Stimulated activated CD8-positive, alpha-beta memory T cell treated with anti-CD3 and anti-CD28 coated beads, Interleukin-4, amount 100 ng/mL, for 48 hours (primary cell): ENCODE measurements at places on chromosomes 5 and 9.

- peak; percentile 99 for DNase-seq
These were observed 12.1 kb downstream of the OR2V2 start for GRCh38 chr5:181159286-181160151.

DNA sequence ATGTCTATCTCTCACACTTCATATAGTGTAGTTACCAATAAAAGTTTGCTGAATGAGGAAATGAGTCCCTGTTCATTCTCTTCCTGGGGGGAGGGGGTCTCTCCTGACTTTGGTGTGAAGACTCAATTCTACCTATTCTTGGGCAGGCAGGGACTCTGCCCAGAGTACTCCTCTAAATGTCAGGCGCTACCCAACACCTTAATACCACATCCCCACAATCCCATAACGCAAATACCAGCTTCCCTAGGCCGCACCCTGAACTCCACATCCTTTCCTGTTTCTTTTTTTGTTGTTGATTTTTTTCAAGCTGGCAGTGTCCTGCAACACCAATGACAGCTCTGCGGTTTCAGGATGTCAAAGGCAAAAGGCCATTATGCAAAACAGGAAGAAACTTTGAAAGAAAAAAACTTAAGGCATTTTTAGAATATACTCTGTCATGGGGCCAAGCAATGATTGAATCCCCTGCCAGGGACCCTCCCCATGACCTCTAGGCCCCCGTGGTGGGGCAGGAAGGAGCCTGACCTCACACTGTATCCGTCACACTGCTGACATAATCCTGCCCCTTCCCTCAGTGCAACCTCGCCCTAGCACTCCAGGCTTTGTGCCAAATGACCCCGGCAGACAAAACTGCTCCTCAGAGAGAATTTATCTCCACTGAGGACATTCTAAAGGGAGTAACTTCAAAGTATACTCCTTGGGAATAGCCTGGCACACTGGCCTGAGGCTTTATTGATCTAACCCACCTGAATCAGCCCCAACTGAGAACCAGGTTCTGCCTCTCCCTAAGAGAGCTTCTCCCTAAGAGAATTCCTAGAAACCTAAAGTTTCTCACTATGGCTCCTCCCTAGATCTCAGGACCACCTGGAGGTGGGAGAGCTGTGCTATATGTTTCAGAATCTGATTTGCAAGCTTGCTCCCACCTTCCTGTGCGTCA is 8.0 kb downstream of the B4GALT1 start:
- no peak for DNase-seq

DNA sequence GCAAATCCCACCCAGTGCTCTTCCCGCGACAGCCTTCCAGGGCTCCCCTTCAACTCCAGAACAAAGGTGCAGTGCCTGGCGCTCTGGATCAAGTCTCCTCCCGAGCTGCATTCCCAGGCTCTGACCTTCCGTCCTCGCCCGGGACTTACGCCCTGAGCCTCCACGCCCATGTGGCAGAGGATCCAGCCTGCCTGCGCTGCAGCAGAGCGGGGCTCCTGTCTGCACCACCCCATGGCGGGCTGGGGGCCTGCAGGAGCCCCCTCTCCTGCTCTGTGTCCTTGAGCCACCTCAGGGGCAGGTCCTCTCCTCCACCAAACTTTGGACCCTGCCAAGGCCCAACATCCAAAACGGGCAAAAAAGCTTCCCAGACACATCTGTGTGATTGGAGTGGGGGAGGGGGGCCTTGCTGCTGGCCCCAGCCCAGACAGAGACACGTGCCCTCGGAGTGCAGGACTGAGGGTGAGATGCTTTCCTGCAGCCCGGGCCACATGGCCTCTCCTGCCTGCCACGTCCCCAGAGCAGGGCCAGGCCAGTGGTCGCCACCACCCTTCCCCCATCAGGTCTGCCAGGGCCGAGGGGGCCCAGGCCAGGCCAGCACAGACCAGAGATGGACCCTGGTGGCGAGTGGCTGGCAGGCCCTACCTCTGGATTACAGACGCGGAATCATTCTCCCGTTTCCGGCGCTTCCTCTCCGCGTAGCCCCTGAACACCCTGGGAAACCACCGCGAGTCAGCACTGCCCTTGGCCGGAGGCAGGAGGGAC is 4.4 kb downstream of the NSMF start:
- DNase-seq, result no peak

- DNase-seq, result no peak
These were observed 142.6 kb downstream of the MRPS30 start for GRCh38 chr5:44951371-44951770.

DNA sequence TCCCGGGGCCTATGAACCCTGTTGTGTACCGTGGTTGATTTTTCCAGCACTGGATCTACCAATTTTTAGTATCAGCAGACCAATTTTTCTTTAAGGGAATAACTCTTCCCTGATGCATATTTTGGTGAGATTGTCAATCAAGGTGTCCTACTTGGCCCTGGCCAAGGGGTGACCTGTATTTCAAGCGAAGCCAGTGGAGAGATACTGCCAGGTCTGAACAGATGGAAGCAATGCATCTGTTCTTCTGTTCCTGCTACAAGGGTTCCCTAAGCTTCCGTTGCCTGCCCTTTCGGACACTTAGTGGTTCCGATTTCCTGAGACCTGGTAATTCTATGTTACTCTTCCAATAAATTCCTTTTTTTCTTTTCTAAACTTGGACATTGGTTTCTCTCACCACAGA is 37.3 kb downstream of the ADAM19 start:
- no peak for DNase-seq

- DNase-seq, result no peak
These were observed 6.4 kb upstream of the AMBP start for GRCh38 chr9:114084282-114085073.

DNA sequence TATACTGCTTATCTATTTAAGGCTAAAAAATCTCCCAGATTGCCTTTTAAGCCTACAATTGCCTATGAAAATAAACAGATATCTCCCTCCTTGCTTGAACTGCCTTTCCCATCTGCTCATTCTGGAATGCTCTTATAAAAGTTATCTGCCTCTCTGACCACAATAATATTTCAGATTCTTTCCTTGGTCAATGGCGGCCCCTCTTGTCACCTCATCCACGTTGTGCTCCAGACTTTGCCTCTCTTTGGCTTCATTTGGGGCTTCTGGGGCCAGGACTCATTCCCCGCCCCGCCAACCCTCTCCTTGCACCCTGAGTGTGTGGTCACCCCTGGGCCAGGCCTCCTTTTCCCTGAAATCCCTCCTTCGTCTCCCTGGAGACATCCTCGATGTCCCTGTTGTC is 110.0 kb upstream of the RPS23 start:
- no peak for DNase-seq

GRCh38 chr9:130772185-130772584 is 62.9 kb upstream of the ABL1 start:
- DNase-seq, result no peak

GRCh38 chr5:174601946-174602345 is 122.4 kb upstream of the MSX2 start:
- DNase-seq, result no peak

- DNase-seq, result no peak
These were observed 1955.5 kb downstream of the MAT2B start for GRCh38 chr5:165460911-165461310.

- DNase-seq, result no peak
These were observed 308.8 kb upstream of the TRPC7 start for GRCh38 chr5:136674178-136674577.

- no peak for DNase-seq
These were observed 11.5 kb upstream of the SPOCK1 start for GRCh38 chr5:137510671-137511070.

DNA sequence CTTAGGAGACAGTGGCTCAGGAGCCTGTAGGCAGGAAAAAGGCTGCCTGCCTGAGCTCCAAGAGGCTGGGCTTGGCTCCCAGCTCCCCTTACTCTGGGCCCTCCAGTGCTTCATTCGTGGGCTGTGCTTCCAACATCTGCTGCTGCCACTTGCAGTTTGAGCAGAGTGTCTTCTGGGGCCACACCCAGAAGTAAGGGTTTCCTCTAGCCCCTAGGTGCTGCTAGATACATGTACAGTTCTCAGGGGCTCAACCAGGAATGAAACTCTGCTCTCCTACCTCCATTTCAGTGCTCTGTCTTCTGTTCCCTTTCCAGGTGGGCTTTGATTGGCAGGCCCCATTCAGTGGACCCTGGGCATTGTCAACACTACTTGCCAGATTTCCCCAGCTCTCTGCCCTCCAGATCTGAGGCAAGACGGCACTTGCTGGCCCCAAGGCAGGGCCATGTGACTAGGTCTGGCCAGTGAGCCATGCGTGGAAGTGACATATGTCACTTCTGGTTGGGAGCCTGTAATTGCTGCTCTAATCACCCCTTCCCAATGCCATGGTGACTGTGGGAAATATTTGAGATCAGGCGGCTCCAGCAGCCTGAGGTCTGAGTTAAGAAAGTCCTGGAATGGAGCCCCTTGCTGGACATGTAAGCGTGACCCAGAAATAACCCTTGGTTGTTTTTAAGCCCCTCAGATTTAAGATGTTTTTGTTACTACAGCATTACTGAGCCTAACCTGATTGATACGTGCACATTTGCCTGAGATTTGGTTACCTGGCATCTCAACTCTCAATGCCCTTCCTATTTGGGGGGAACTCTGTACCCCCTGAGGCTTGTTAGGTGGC is 9.4 kb upstream of the BOD1 start:
- DNase-seq, result no peak

GRCh38 chr5:97049175-97049574 is 93.2 kb downstream of the LIX1 start:
- DNase-seq, result no peak

GRCh38 chr9:84187090-84187489 is 153.5 kb downstream of the SLC28A3 start:
- DNase-seq, result no peak

DNA sequence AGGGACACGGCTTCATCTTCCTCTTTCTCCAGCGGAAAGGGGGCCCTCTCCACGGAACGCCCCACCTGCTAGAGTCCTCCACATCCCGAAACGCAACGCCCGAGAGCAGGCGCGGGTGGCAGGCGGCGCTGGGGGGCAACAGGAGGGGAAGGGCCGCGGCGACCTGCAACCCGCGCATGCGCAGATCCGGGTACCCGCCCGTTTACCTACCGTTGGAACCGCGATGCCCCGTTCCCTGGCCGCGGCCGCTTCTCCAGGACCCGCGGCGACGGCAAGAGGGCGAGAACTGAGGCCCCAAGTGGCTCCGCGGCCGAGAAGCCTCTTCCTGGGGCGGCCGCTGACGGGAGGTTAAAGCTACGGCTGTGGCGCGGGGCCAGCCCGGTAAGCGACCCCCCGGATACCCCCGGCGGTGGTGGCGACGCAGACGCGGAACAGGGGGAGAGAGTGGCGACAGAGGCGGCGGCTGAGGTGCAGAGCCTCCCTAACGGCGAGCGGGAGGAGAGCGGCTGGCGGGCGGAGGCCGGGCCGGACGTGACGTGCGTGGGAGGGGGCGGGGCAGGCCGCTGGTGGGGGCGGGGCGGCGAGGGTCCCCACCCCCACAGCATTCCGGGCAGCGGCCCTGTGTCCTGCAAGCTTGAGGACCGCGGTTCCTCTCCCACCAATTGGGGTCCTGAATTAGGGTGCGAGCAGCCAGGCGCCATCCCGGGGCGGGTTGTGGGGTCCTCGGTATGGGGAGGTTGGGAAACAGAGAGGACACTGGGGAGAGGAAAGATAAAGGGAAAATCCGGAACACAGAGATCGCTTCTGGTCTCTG is at the start of gene FAM13B:
Gene FAM13B, minus strand, starts transcription at position 508 of the 814 bp plus-strand sequence. CDS start 13,968 bp downstream, outside the sequence.
- peak; percentile 86 for DNase-seq

DNA sequence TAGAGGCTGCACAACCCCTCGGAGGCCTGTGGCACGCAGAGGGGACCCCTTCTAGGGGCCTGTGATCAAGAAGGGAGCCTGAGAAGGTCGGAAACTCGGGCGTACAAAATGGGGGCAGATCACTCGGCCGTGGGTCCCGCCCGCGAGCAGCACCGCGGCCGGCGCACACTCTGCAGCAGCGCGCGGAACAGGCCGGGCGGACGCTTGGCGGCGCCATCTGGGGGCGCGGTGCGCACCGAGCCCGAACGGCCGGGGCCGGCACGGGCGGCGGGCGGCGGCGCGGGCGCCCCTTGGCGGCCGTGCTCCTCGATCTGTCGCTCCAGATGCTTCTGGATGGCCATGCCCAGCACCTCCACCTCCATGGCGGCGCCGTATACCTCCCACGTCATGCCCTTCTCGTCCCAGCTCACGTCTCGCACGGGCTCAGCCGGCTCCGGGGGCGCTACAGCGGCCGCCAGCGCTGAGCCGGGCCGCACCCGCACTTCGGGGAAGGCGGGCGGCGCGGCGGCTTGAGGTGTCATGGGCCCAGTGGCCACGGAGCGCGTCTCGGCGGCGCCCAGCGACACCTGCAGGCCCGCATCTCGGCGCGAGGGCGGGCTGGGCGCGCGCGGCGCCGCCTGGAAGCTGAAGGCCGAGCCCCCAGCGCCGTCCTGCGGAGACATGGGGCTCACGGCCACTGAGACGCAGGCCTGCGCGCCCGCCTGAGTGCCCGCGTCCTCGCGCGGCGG is 13.1 kb downstream of the GPRIN1 start:
- DNase-seq, result peak; percentile 74

DNA sequence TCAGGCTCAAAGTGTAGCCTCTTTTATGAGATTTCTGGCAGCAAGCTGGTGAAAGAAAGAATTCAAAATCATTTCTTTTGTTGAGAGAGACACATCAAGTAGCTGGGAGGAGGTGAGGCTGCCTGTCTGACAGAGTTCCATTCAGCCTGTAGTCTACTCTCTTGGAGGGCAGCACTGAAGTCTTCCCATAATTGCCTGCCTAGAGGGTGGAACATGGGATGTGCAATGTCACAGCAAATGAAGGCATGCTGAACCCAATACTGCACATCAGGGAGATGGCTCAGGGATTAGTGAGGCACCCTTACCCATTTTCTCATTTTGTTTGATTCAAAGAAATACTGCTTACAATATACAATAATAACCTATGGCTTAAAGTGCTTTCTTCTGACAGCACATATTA is 475.7 kb downstream of the TMEM232 start:
- no peak for DNase-seq

DNA sequence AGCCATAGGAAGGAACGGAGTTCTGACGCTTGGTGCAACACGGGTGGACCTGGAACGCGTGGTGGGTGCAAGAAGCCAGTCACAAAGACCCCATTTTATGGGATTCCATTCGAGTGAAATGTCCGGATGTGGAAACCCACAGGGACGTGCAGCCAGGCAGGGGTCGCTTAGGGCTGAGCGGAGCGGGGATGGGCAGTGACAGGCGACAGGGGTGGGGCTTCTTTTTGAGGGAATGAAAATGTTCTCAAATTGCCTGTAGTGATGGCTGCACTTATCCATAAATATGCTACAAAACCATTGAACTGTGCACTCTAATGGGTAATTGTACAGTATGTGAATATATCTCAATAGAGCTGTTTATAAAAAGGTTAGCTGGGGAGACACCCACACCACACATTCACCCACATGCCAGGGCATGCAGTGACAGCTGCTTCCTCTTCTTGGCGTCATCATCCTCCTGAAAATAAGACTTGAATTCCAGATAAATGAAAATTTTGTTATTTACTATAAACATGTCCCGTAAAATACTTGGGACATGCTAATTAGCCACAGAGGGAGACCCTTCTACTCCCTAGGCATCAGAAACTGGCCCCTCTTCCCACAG is 71.3 kb upstream of the OLFM1 start:
- DNase-seq, result no peak

- no peak for DNase-seq
These were observed 166.6 kb downstream of the AP3B1 start for GRCh38 chr5:78127875-78128274.
